ENCODE measurements at places on chromosomes 13 and 19.

- peak; percentile 72 for DNase-seq
Measured at GRCh38 chr13:29594710-29595379, 643 bp downstream of the SLC7A1 start.

DNA sequence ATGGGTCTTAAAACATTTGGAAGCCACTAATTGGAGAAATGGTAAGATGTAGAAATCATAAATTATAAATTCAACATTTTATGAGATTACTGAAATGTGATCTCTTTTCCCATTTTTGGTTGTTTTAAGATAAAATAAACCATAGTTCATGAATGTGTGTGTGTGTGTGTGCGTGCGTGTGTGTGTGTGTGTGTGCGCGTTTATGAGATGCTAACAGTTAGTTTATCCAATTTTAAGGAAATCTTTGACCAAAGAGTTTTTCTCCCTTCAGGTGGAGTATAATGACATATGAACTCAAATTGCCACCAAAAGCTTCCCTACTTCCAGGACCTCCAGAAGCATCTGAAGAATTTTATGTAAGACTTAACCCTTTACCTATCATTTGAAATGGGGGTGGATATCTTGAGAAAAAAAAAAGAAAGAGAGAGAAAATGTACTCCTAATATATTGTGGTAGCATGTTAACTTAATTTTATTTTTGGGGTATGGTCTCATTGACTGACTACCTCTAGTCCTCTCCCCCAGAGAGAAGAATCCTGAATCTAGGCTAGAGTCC, 98.1 kb upstream of the AKAP11 start:
- DNase-seq = no peak

- DNase-seq = no peak
Measured at GRCh38 chr13:34748073-34748472, 194.0 kb upstream of the NBEA start.

- no peak for DNase-seq
Measured at GRCh38 chr13:95579303-95579702, 26.8 kb downstream of the CLDN10 start.

DNA sequence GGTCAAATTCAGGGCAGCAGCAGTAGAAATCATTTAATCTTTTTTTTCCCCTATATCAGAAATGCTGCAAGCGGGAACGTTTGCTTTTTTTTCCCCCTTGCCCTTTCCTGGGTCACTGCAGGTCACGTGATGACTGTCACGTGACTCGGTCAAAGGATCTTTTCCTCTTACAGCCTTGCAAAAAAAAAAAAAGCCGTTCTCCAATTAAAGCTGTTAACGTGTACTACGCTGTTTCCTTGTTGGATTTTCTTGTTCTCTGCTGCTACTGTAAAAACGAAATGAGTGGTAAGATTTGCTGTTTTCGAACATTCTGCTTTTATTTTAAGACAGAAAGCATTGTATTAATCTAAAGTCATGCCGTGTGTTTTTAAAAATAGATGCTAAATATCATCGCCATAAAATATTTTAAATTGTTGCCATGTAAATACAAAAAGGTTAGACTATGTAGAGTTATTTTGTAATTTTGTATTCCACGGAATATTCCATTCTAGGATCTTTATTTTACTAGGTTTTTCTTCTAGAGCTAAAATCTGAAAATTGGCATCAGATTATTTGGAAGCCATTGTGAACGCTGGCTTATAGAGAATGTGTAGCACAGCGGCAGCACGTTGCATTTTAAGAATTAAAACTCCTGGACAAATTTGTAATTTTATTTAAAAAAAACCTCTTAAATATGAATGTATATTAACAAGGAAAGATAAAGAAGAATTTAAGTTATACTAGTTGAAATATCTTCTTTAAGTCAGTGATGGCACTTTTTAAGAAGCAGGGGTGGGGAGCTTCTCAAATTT, 109.8 kb upstream of the MLNR start:
- DNase-seq = peak; percentile 84

DNA sequence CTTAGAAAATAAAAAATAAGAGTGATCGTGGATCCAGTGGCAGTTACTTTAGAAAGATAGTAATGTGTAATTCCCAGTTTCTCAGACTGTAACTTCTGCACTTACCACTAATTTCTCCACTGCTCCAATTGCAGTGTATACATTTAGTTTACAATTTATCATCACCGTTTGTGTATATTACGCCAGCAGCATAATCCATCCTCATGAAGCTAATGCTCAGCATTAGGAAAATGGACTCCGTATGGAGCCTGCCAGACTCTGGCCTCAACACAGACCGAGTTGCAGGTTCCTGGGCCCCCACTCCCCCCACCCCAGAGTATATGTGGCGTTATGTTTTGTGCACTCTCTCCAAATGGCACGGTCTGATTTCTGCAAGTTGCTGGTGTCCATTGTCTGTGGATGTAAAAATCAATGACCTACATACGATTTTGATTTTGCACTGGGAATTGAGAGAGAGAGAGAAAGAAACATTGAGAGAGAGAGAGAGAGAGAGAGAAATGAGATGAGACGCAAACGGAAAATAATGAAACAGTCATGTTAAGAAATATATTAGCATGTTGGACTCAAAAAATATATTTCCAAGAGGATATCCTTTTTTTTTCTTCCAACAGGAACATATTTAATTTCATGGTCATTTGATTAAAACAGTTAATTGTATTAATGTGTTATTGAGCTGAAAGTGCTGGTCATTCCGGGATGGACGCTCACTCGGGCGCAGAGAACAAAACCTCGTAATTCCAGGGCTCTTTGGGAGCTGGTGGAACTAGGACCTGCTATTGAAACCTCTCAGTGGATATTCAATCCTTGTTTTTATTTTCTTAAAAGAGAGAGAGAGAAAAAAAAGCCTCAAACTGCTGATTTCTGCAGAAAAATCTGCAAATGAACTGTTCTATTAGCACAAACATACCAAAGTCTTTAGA, 278.8 kb downstream of the TSHZ3 start:
- no peak for DNase-seq

GRCh38 chr19:38527466-38528136, 90.2 kb downstream of the MAP4K1 start:
- DNase-seq = no peak

DNA sequence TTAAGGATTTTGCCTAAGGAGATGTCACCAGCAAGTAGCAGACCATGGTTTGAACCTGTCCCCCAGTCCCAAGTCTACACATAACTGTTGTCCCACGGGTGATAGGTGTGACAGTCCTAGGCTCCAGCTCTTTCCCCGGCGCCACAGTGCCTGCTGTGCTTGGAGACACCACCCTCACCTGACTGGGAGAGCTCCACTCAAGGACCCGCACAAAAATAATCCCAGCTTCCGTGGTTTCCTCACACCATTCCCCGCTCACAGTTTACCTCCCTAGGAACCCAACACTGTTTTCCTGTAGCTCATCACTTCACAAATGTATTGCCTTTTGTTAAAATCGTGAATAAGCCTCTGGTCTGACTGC, 19.8 kb upstream of the RASA3 start:
- DNase-seq = no peak

DNA sequence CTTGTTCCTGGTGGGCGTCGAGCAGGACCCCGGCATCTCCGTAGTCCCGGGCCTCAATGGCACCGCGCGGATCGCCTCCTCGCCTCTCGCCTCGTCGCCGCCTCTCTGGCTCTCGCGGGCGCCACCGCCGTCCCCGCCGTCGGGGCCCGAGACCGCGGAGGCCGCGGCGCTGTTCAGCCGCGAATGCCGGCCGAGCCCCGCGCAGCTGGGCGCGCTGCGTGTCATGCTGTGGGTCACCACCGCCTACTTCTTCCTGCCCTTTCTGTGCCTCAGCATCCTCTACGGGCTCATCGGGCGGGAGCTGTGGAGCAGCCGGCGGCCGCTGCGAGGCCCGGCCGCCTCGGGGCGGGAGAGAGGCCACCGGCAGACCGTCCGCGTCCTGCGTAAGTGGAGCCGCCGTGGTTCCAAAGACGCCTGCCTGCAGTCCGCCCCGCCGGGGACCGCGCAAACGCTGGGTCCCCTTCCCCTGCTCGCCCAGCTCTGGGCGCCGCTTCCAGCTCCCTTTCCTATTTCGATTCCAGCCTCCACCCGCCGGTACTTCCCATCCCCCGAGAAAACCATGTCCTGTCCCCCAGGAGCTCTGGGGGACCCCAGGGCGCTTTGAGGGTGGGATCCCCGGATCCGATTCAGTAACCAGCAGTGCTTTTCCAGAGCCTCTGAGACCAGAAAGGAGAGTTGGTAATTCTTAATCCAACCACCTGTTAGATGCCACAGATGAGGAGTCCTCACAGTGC, 885 bp downstream of the MLNR start:
- peak; percentile 33 for DNase-seq

DNA sequence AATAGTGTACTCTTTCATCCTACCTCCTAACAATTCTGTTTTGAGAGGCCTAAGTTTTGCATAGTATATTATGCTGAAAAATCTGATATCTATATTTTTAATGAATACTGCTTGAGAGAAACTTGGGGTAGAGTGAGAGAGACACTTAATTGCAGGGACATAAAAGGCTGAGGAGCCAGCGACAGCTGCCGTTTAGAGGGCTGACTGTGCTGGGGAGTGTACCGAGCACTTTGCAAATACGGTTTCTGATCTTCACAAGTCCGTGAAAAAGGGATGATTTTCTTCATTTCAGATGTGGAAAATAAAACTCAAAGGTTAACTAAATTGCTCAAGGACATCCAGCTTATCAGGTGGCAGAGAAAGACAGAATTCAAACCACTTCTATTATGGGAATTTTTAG, 97.4 kb downstream of the CAB39L start:
- DNase-seq = no peak

GRCh38 chr19:30444253-30444671, 72.1 kb downstream of the ZNF536 start:
- no peak for DNase-seq

GRCh38 chr13:67343777-67344176, 113.6 kb upstream of the PCDH9 start:
- no peak for DNase-seq

DNA sequence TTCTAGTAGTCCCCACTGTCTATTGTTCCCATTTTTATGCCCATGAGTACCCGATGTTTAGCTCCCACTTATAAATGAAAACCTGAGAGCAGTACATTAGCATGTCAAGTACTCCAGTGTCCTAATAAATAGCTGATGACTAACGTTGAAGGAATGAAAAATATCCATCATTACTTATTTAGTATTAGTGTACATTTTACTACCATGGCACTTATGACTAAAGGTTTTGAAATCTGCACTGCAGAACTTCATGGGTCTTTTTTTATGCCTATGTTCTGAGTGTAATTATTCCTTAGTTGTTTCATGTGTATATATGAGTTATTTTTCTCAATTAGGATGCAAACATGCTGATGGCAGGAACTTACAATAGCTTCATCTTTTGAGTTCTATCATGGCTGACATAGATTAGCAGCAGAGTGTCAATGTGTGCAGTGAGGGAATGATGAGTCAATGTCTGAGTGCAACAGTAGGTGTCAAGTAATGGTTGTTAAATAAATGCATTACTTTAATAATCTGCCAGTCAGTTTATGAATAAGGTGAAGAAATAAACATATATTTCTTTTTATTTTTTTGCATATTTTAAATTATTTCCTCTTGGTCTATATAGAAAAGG, 188.4 kb downstream of the ITGBL1 start:
- no peak for DNase-seq

- DNase-seq = peak; percentile 85
Measured at GRCh38 chr19:18848878-18849661, 17.3 kb downstream of the UPF1 start.

DNA sequence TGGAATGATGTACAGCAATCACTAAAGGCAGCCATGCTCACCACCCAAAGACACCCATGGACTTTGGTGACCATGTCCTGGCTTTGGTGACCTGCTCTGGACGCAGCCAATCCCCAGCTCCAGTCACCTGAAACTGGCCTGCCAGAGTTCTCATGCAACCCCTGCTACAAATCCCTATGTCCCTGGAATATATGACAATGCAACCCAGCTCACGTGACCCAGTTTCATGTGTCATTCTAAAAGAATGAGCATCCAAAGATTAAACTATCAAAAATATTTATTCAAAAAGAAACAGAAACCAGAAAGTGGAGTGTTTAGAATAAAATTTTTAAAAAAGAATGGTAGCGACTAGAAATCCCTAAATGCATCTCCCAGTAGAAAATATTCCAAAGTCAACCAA, 203.3 kb upstream of the IRS2 start:
- DNase-seq = no peak

DNA sequence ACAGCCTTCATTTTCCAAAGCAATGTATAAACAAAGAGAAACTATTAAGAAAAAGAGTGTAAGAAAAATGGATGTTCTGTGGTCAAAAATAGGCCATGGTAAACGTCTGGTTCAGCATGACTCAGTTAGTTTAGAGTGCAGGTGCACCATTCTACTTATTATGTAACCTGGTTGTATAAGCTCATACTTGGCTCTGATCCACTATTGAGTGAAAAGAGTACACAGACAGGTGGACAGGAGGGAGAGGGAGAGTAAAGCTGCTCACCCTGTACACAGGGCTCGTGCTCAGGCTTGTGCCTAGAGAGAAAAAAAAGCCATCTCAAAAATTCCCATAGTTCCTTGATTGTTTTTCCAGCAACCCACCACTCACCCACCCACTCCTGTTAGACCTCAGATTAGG, 85.8 kb upstream of the ZNF91 start:
- DNase-seq = no peak

- DNase-seq = no peak
Measured at GRCh38 chr19:5250127-5250659, 90.4 kb downstream of the PTPRS start.

DNA sequence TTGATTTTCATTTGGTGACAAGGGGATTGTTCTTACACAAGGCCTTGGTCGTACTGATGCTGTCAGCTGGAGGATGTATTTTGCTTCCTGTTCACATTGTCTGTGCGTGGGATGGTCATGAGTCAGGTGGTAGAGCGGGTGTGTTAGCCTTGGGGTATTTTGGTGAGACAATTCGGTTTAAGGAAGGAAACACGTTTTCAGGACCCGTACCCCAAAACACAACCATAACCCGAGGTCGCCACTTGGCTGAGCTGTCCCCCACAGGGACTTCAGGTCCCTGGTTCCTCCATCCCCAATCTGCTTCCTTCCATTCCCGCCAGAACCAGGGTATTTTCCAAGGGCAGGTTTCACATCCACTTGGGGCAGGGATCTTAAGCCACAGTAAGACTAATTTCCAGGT, 15.0 kb downstream of the MYO9B start:
- no peak for DNase-seq

DNA sequence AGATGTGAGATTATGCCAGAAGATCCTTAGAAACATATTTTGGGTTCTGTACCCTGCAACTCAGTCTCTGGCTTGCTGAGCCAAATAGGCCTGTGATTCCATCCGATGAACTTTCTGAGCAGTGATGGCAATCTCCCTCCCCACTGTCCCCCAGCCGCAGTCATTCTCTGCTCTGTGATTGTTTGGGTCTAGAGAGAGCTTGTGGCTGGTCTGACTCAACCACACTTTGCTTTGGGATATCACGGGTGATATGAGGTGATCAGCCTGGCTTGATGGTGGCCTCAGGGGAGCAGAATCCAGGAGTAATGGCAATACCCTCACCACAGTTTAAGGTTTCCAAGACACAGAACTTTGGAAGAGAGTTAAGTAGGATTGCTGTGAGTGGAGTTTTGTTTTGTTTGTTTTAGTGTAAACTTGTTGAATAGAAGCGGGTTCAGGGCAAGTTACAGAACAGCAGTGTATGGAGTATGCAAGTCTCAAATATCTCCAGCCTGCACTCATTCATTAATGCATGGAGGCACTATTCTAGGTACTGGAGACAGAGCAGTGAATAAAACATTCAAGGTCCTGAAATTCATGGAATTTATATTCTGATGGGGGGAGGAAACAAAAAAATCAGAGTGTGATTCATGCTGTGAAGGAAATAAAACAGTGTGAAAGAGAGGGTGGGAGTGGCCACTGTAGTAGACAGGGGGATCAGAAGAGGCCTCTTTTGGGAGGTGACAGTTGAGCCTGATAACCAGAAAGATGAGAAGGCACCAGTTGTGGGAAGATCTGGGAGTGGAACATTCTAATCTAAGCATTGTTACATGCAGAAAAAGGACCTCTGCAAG, 5.3 kb downstream of the SAMD4B start:
- no peak for DNase-seq
